Central memory CD4-positive, alpha-beta T cell (primary cell): ENCODE measurements at places on chromosomes 7 and 10.

- no peak for DNase-seq
These were observed 105.2 kb downstream of the TCERG1L start for GRCh38 chr10:131206111-131206995.

- no peak for DNase-seq
These were observed 68.4 kb downstream of the RAMP3 start for GRCh38 chr7:45225948-45226335.

DNA sequence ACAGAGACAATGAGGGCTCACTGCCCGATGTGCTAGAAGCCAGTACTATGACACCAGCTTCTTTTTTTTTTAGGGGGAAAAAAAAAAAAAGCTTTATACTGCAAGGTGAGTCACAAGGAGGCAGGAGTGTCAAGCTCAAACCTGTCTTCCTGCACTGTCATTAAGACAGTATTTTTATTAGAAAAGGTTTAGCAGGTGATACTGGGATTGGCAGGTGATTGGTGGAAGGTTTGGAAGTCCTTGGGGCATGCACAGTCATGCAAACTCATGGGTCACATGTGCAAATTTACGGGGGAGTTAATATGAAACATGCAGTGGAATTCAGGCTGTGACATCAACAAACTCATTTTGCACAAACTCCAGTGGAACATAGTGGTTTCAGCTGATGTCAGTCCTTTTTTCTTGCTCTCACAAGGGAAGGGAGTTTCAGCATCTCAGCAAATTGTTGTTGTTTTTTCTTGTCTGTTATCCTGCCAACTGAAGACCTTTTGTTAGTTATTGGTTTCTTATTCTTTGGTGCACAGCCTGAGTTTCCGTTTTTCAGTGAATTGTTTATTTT is 530.6 kb downstream of the ANKRD7 start:
- DNase-seq: no peak

DNA sequence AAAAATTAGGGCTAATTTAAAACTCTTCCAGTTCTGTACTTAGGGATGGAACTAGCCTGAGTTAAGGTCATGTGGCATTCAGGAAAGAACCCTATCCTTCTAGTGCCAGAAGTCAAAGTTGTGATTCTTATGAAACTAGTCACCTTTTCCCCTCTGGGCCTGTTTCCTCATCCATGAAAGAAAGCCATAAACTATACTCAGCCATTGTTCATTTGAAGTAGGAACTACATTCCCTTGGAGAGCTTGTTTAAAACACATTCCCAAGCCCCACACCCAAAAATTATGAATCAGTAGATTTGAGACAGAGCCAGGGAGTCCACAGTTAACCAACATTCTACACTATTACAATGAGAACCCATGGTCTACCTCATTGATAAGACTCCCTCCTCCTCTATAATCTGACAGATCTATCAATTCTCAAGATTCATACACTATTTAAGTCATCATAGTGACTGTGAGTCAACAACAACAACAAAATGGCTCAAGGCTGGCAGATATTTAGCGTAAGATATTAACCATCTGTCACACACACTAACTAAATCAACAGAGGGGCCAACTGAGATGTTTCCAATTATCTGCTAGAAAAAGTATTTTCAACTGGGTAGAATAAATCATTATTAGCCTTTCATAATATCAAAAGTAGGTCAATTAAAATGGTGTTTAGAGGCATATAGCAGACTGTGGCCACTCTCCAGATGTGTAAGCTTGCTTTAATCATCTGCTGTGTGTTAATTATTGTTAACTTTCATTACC is 102.3 kb downstream of the SLC25A13 start:
- DNase-seq: no peak

DNA sequence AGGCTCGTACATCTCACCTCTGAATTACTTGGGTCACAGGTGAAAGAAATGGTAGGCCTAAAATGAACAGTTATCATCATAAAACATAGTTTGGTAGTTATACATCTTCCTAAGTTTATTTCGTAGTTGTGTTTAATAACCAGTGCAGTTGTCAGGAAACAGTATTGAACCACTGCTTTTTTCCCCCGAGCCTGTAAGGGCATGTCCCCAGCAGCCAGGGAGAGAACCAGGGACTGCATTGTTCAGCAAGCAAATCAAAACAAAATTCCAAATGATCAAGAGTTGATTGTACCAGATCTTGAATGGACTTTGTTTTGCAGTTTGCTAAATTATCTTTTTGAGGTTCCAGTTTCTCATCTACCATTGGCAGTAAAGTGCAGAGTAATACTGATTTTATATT is 2.4 kb downstream of the EIF4H start:
- DNase-seq: no peak

DNA sequence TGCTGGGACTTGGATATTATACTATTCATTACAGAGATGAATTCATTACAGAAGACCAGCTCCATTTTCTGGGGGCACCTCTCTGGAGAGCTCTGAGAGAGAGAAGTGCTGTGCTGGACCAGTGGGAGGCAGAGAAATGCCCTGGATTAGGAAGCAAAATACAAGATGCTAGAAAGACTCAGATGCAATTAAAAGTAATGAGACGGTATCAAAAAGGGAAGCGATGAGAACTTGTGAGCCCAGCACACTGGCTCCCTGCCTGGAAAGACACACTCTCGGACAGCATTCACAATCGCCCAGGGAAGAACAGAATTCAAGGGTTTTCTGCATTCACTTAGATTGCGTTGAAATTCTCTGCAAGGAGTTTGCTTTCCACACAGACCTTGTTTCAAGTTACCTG is 3.5 kb upstream of the FRAT2 start:
- no peak for DNase-seq

DNA sequence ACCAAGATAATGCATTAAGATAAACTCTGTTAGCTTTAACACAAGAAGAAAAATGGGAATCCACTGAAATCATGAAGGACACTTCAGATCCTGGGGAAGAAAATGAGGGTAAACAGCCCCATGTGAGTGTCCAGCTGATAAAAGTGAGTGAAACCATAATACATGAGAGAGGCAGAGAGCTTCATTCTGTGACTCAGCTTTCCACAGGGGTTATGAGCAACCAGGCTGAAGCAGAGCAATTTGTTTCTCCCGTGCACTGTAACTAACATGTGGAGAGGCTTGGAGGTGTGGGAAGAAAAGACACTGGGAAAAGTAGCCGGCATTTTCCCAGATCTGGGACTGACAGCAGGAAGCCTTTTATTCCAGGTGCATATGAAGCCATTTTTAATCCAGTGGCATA is 971.7 kb downstream of the ANKRD7 start:
- no peak for DNase-seq

DNA sequence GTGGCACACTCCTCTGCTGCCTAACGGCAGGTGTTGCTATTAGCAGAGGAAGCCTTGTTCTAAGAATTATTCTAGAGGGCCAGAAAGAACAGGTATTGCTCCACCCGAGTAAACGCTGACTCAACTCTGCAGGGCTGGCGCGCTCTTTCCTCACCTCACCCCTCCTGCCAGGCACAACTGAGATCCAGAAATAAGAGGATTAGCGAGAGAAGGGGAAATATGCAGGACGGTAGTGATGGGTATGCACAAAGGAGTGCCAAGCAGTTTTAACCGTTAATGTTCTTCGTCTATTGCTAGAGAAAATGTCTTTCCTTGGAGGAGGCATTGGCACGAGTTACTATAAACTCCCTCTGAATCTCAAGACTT is 369 bp upstream of the SCIN start:
- no peak for DNase-seq

DNA sequence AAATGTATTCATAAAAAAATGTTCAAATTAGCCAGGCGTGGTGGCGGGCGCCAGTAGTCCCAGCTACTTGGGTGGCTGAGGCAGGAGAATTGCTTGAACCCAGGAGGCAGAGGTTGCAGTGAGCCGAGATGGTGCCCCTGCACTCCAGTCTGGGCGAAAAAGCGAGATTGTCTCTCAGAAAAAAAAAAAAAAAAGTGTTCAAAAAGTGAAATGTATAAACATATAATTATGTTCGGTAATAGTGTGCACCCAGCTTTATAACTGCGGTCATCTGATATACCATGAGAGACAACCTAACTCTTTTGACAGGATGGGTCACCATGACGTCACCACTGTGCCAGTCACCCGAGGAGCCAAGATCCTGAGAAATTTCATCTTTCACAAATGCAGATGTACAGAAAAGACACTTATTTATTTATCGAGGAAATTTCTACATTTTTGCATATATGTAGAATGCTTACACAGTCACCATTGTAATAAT is 594 bp upstream of the RP9 start:
- DNase-seq: no peak

GRCh38 chr10:122164023-122164601 is 107.0 kb upstream of the BTBD16 start:
- DNase-seq: no peak

- DNase-seq: no peak
These were observed 10.7 kb upstream of the ATRNL1 start for GRCh38 chr10:115082506-115082905.

DNA sequence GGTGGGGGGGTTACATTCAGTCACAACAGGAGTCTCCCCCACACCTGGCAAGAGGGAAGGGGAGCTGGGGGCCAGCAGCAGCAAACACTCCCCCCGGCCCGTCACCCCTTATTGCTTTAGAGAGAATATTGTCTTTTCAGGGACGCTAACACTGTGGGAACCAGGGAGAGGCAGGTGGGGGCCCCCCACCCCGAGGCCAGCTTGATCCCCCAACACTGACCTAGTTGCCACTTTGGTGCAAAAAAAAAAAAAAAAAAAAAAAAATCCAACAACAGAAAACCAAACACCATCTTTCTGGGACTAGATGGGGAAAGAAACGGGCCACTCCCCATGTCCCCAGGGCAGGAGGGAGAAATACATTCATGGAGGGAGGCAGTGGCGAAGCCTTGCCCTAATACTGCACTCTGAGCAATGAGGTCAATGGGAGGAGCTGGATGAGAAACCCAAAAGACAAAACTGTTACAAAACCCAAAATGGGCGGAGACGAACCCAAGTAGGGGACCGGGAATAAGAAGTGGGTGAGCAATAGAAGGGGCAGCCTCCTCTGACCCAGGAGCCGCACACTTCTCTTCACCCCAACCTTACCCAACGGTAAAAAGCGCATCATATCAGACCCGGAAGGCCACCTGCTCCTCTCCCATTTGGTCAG is 6.5 kb downstream of the GNB2 start:
- no peak for DNase-seq

- DNase-seq: no peak
These were observed 147.1 kb upstream of the LRRN3 start for GRCh38 chr7:110943701-110944345.

GRCh38 chr7:129313282-129313681 is 88.5 kb downstream of the AHCYL2 start:
- DNase-seq: no peak

DNA sequence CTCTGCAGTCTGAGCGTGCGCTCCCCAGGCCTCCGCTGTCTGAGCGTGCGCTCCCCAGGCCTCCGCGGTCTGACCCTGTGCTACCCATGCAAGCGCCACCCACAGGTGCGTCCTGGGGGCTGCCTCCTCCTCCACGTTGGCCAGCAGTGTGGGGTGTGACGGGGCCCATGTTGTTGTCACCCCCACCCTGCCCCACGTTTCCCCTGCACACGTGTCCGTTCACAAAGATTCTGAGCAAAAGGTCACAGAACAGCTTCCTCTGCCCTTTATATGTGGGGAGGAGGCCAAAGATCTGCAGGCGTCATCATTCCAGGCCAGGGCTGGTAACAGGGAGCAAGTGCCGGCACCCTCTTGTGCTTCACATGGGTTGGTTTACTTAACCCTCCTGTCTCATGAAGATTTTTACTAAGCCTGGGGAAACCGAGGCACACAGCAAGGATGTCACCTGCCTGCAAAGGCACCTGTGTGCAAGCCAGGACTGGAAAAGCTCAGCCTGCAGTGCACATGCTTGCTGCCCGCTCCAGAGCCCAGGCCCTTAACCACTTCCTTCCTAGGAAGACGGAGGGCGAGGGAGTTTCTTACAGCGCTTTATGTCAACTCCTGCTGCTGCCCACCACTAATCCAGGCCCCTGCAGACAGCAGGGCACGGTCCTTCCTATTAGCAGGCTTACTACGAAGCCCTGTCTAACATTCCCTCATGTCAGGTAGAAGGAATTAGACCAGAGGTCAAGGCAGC is 4.8 kb downstream of the GPR146 start:
- no peak for DNase-seq

DNA sequence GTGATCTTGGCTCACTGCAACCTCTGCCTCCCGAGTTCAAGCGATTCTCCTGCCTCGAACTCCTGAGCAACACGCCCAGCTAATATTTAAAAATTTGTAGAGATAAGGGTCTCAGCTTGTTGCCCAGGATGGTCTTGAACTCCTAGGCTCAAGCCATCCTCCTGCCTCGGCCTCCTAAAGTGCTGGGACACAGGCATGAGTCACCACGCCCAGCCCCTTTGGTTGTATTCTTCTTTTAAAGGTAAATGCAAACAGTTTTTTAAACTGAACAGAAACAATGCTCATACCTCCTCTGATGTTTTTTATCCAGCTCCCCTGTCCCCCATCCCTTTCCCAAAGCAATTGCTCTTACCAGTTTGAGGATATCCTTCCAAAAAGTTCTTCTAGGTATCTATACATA is 79.5 kb upstream of the DUSP5 start:
- no peak for DNase-seq

DNA sequence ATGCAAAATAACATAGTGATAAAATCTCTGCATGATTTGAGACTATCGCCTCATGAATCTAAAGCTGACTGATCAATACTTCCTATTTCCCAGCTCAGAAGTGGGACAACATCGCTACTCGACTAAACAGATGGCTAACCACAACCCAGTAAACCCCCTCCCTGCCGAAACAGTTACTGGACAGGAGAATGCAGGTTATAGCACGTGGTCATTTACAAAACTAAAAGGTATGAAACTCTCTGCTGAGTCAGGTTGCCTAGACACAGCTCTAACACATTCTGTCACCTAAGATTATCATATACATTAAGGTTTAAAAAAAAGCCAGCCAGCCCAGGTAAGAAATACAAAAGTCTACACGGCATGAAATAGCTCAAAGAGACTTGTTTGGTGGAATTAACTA is 64.0 kb downstream of the CTBP2 start:
- no peak for DNase-seq

DNA sequence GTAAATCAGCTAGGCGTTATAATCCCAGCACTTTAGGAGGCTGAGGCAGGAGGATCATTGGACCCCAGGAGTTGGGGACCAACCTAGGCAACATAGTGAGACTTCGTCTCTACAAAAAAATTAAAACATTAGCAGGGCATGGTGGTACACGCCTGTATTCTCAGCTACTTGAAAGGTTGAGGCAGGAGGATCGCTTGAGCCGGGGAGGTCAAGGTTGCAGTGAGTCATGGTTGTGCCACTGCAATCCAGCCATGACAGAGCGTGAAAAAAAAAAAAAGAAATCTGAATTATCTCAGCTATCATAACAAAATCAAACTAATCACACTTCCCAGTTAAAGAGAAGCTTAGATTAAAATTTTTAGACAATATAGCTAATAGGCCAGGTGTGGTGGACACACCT is 35.3 kb downstream of the ATAD1 start:
- DNase-seq: no peak

- no peak for DNase-seq
These were observed 58.3 kb downstream of the CXCL12 start for GRCh38 chr10:44326474-44327030.

DNA sequence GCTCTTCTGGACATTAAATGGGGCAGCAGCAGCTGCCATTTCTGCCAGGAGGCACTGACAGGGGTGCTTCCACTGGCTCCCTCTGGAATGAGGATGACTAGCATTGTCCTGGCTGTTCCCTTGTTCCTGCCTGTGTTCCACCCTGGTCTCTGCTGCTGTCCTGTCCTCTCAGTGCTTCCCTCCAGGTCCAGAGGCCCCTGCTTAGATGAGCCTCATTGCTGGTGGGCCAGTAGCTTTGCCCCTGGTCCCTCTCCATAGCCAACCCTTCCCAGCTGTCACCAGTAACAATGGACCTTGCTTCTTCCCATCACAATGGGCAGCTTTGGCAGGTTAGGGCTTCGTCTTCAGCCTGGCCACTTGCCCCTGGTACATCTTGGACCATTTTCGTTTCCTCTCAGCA is 561.1 kb downstream of the TCERG1L start:
- DNase-seq: no peak
